CD4-positive, alpha-beta T cell treated with Interleukin-2 at 100 ng/mL for 4 hours (primary cell): ENCODE measurements at places on chromosomes 2 and 18.

GRCh38 chr2:200860092-200860795 is 4.2 kb downstream of the CLK1 start:
- peak; percentile 22 for DNase-seq

- DNase-seq = no peak
Observed at GRCh38 chr18:22872900-22873537, 60.1 kb upstream of the RBBP8 start.

DNA sequence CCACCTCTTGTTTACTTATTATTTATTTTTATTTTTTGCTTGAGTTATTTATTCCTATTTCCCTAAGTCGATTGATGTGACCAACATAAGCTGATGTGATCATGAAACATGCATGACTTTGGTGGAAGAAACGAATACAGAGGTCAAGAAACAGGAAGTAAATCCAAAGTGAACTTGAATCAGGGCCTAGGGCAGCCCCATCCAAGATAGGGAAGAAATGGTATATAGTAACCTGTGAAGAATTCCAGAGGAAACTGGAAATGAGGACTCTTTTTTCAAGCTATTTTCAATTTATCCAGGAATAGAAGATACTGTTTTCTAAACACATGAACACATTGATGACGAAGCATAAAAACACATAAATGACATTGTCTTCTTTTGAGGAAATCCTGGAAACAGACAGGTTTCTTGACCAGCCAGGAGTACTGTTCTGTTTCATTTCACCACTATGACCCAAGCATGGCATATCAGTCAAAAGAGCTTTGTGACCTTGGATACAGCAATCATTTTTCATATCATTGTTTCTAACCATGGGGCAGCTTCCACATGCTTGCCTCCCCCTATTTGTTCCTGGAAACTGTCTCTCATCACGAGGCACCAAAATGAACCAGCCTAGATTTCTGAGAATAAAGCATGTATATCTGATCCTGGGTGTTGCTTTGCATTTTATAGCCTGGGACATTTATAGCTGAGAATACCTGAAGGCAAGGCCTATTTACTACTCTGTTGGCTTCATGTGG is 9.1 kb upstream of the LCLAT1 start:
- no peak for DNase-seq

GRCh38 chr2:234730066-234730640 is 221.7 kb upstream of the SH3BP4 start:
- no peak for DNase-seq

GRCh38 chr18:70280007-70280925 is 8.6 kb upstream of the SOCS6 start:
- no peak for DNase-seq

DNA sequence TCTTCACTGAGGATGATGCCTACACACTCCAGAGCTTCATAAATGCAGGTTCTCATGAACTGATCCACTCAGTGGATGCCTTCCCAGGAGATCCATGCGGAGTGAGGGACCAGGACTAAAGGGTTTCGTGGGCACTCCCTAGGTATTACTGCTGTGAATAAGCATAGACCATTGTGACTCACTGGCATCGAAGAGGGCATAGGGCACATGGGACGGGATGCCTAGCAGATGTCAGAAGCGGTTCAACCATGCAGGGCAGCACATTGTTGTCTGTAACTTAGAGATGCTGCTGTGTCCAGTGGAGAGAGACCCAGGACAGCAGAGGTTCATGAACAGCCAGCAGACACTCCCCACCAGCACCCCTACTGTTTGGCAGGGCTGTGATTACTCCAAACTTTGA is 17.2 kb downstream of the GKN2 start:
- no peak for DNase-seq

GRCh38 chr2:74512744-74513604 is 1.3 kb upstream of the TLX2 start:
- DNase-seq = no peak

GRCh38 chr18:76721207-76721996 is 101.0 kb upstream of the ZNF236 start:
- DNase-seq = peak; percentile 68

DNA sequence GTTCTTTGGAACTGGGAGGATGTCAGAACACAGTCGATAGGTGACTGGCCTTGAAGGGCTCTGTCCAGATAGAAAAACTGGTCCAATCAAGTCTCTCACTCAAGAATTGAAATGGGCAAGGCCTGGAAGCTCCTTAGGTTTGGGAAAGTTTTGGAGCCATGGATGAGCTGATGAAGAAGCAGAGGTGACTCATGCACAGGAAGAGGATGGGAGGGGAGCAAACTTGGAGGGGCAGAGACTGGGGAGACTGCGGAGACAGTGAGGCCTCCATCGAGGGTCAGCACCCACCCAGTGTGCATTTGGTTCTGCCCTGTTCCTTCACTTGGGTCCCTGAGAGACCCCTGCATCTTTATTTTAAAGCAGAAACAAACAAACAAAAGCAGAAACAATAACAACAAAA is 41.1 kb downstream of the SOWAHC start:
- DNase-seq = no peak

- DNase-seq = no peak
Observed at GRCh38 chr2:192499476-192499875, 304.7 kb upstream of the TMEFF2 start.

DNA sequence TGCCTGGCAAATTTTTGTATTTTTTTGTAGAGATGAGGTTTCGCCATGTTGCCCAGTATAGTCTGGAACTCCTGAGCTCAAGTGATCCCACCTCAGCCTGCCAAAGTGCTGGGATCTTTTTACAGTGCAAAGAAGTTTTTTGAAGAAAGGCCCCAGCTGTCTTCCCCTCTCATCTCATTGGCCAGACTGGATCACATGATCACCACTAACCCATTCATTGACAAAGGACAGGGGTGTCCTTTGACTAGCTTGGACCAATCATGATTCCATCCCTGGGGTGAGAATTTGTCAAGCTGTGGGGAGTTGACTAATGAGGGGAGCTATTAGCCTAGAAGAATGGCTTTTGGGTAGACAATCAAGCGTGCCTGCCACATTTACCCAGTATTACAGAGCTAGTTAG is 232.9 kb upstream of the TANK start:
- DNase-seq = no peak

GRCh38 chr2:2822143-2822542 is 491.1 kb upstream of the MYT1L start:
- DNase-seq = no peak

GRCh38 chr2:31032475-31032874 is 105.8 kb downstream of the GALNT14 start:
- DNase-seq = no peak
